ENCODE measurements at places on chromosomes 7 and 10. TPM values are rescaled to one million over a fixed set of nuclear protein-coding genes. Genes with fewer than 3 reads are reported as not detected.

PKD1L1 gene
- 0.12 TPM for total RNA-seq

MTERF1 gene
- total RNA-seq, result 18.4 TPM

FEZF1 gene
- not detected for total RNA-seq

SPAM1 gene
- total RNA-seq, result not detected

HOXA4 gene
- 0.25 TPM for total RNA-seq

OR2A42 gene
- not detected for total RNA-seq

GBX1 gene
- total RNA-seq, result not detected

RNF133 gene
- total RNA-seq, result not detected

NXPH1 gene
- total RNA-seq, result not detected

CTTNBP2 gene
- not detected for total RNA-seq

- peak; percentile 25 for DNase-seq
These were observed 70.7 kb downstream of the CABCOCO1 start for GRCh38 chr10:61733358-61733940.

DNA sequence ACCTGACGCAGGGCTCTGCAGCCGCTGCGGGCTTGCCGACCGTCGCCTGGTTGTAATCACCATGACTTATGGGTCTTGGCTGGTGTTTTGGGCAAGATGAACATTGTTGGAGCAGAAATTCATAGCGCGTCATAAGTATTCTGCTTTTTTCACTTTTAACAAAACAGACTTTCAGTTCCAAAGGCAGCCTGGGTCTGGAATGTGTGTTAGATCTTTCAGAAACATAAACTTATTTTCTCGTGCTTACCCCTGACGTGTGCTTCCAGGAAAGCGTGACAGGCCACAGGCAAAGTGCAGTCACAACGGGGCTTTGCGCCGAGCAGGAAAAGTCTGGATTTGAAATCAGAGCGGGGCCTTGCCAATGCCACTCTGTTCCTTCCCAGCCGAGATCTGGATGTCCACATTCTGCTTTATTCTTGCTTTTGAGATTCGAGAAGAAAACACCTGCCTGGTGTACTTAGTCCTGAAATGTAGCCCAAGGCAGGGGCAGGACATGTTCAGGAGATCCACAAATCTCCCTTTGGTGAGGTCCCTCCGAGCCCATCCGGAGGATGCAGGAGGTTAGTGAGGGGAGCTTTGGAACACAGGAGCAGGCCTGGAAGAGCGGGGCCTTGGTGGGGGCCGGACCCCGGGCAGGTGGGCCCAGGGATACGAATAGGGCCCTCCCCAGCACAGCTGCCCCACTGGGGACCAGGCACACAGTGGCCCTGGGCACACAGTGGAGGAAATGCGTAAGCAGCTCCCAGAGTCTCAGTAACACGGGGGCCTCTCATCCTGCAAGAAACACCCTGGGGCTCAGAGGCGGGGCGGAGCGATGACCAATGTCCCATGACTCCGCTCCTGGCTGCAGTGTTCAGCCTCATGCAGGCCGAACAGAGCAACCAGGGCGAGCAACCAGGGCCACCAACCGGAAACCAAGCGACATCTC is 49.5 kb upstream of the EBF3 start:
- DNase-seq, result no peak

GRCh38 chr7:79282882-79283602 is 170.4 kb downstream of the MAGI2 start:
- DNase-seq, result no peak

DNA sequence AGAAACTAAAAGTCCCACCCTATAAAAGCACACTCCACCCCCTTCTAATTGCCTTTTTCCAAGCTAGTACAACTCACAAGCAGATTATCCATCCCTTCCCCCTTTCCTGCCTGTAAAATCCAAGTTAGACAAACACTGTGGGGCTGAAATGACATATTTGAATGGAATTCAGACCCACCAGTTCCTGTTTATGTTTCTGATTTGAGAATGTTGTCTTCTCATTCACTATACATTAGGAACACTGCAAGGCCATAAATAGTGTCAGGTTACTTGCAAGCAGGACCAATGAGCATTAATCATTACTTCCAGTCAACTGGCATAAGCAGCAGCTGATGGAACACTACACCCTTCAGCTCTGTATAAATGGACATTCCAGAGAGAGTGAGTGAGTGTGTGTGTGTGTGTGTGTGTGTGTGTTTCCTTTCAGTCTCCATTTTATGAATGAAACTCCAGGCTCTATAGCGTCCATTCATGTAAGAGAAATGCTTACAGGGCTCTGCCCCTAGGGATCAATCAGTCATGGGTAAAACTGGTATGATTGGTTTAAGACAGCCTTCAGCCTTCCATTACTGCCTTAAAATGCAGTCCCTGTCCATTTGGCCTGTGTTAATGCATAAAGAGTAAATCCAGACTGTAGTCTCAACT is 69.3 kb downstream of the ETV1 start:
- no peak for DNase-seq

DNA sequence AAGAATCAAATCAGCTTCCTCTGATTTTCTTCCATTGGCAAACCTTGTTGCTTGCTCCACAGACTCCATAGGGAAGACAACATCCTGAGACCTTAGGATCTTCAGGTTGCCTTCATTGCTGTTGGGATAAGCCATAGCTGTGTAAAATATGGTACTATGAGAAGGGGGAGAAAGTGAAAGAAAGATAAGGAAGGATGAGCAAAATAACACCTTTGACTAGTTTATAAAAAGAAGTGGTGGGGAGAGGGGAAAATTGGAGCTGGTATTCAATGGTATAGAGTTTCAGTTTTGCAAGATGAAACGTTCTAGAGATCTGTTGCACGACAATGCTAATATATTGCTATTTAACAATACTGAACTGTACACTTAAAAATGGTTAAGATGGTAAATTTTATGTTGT is 180.4 kb upstream of the PHYHIPL start:
- no peak for DNase-seq

GRCh38 chr7:36683695-36684357 is 40.5 kb downstream of the AOAH start:
- no peak for DNase-seq

GRCh38 chr10:118720685-118721538 is 33.9 kb downstream of the CACUL1 start:
- peak; percentile 77 for DNase-seq

DNA sequence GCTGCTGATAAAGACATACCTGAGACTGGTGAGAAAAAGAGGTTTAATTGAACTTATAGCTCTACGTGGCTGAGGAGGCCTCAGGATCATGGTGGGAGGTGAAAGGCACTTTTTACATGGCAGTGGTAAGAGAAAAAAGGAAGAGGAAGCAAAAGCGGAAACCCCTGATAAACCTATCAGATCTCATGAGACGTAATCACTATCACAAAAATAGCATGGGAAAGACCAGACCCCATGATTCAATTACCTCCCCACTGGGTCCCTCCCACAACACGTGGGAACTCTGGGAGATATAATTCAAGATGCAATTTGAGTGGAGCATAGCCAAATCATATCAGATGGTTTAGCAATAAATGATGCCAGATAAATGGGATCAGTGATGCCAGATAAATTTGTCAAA is 892.0 kb upstream of the CELF2 start:
- DNase-seq, result no peak

GRCh38 chr10:5512881-5513612 is 11.7 kb upstream of the CALML3 start:
- no peak for DNase-seq

- peak; percentile 28 for DNase-seq
These were observed 38.6 kb upstream of the TNRC18 start for GRCh38 chr7:5462216-5462615.

DNA sequence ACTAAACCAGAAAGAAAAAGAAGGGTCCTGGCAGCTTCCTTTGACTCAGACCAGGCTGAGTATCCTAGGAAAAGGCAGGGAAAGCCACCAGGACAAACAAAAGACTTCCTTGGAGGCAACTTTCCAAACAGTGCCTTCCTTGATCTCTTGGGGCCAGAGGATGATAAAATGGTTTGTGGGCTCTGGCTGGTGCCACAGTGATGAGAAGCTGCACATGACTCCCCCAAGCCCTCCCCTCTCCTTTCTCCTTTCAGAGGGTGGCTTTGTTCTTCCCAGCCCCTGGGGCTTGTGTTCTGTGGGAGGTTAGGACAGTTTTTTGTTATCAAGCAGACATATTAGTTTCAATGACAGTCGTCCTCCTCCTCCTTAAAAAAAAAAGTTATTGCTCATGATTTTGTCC is 183.2 kb downstream of the SEM1 start:
- no peak for DNase-seq

DNA sequence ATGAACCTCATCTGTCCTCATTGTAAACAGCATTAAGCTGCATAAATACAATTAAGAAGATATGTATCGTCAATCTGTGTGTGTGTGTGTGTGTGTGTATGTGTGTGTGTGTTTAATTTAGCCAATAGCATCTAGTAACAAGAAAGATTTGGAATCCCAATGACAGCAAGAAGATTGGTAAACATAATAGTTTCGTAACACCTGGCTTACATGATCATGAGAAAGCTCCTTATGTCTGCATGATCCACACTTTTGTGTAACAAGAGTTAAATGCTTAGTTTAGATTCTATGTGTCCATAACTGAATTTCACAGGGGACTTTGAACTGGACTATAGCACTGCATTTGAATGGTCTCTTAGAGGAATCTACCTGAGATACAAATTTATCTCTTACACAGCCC is 191.0 kb upstream of the BET1 start:
- DNase-seq, result no peak

GRCh38 chr7:39217783-39218182 is 240.1 kb downstream of the POU6F2 start:
- DNase-seq, result no peak

GRCh38 chr7:79452495-79453265 is 787 bp downstream of the MAGI2 start:
- DNase-seq, result no peak

GRCh38 chr7:129719980-129720732 is 108.6 kb downstream of the NRF1 start:
- DNase-seq, result no peak

DNA sequence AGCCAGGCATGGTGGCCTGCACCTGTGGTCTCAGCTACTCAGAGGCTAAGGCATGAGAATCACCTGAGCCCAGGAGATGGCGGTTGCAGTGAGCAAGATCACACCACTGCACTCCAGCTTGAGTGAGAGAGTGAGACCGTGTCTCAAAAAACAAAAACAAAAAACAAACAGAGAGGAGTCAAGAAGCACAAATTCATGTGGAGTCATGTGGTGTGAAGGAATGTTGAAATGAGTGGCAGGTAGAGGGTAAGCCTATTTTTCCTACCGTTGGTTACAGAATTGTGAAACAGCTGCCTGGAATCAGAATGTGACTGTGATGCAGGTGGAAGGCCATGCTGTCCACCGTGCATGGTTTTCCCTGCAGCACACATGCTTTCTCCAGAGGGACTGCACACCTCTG is 23.7 kb upstream of the NUB1 start:
- no peak for DNase-seq

- DNase-seq, result no peak
These were observed 43.9 kb downstream of the CUX1 start for GRCh38 chr7:101861218-101861775.

DNA sequence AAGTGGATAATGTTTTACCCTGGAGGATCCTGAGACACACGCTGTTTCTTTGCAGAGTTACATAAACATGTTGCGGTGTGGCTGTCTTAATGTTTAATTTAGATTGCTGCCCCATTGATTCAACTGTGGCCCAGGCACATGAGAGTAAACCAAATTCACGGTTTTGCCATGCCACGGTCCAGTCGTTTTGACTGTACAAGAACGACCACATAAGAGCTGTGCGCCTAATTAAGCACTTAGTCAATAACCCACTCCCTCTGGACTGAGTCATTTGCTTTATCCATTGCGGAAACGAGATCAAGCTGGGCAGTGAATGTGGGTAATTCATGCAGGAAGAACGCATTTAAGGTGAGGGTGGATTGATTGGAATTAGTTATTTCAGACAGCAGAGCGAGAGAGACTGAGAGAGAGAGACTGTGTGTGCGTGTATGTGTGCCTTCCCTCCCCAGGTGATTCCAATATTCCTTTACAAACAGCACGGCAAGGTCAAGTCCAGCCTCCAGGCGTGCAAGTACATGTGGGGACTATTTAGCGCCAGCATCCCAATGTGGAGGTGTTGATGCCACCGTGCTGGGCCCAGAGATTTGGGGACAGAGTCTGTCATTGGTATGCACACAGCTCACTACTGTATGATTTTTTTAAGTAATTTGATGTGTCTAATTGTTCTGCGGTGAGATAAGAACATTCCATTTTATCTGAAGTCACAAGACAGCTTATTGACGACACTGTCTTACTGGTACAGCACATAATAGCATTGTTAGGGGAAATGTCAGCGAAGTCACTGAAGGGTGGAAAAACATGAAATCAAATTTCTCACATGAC is 8.4 kb upstream of the TEX36 start:
- no peak for DNase-seq

DNA sequence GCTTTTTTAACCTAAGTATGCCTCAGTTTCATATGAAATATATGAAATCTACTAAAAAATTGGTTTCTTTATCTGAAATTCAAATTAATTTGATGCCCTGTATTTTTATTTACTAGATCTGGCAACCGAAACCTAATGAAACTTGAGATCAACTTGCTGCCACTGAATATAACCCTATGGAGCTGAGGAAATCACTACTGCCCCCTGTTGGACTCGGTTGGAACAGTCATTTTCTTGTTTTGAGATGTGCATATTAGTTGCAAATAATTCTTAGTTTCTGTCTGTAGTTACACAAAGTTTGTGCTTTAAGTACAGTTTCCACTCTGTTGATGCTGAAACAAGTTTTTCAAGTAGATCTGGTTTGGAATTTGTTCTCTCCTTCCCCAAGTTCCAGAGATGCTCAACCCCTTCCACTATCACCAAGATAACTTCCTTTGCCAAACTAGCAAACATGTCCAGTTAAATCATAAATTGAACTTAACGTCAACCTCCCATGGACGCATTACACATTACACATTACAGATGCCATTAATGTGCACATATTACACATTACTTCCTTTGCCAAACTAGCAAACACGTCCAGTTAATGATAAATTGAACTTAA is 22.2 kb upstream of the EXOC4 start:
- DNase-seq, result peak; percentile 58

DNA sequence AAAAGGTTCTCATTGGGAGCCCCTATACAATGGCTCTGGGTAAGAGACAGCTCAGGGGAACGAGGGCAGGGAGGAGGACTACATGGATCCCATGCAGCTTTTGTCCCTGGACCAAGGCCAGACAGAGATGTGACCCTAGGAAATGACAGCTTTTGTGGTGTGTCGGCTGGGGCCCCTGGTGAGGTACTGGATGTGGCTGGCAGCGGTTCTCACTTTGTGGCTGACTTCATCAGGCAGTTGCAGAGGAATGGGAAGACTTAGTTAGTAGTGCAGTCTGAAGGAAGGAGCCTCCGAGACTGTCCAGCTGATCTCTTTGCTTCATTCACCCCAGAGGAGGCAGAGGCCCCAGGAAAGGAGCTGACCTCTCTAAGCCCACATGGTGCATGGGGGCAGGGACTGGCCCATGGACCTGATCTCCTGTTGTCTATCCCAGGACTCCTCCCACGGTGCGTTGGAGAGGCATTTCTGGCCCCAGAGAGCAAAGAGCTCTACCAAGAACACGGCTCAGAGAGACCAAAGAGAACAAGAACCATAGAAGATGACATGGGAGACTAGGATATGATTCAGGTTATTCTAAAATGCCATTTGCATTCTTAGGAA is 202.9 kb downstream of the RPS24 start:
- DNase-seq, result no peak

- DNase-seq, result no peak
These were observed 27.0 kb downstream of the RAPGEF5 start for GRCh38 chr7:22329816-22330524.
